ENCODE measurements at places on chromosomes 5 and 9.

GRCh38 chr9:125932012-125932411 lies 184.8 kb downstream of the PBX3 start:
- no peak for DNase-seq

DNA sequence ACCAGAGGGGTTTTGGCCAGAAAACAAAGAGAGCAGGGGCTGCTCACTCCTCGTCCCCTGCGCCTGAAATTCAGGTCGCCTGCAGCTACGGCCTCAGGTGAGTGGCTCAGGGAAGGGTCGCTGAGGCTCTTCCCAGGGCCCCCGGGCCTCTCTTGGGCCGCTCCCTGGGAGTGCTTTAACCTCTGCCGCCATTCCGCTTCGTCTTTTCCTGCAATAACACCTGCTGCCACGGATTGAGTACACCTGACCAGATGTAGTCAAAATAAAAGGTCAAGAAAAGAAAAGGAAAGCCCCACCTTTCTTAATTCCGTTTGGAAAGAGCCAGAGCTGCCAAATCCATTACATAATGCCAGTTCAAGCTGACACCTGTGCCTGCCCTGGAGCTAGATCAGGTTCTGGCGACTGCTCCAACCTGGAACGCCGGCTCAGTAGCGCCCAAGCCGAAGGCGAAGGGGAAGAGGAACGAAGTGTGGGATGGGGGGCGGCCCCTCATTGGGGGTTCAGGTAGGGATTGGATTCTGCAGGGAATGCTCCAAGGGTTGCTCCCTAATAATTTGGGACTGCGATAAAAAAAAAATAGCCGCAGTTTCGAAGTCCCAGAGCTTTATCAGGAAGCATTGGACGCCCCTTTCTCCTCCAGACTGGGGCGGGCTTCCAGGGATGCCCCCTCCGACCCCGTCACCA lies 193.9 kb downstream of the MEF2C start:
- no peak for DNase-seq

DNA sequence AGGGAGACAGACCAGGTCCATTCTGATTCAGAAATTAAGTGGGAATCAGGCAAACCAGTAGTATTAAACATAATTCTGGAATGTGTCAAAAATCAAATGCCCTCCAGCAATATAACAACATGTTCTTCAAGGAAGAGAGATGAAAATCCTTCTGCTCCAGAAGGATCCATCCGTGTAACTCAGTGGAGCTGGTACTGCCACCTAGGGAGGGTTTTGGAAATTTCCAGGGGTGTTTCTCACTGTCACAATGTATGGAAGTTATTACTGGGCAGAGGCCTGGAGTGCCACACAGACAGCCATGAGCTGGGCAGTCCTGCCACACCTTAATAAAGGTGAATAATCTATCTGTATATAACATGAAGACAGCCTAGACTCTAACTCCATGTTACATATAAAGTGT lies 87.5 kb downstream of the TTLL11 start:
- no peak for DNase-seq

DNA sequence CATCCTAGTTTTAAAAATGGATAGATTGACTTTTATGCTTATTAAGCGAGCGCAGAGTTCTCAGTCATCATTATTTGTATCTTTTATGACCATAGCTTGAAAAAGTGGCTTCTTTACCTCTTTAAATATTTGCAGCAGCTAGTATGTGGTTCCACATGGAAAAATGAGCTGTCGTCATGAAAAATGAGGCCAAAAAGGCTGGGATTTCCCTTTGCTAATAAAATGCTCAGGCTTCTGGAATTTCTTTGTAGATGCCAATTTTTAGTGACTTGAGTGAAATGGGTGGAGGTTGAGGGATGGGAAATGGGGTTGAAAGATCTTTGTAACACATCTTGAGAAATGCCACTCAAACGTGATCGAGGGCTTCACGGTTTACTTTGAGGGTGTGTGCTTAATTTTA lies 35.2 kb downstream of the RAI14 start:
- no peak for DNase-seq
